ENCODE measurements at places on chromosomes 1 and 21. TPM values are rescaled to one million over a fixed set of nuclear protein-coding genes. Genes with fewer than 3 reads are reported as not detected.

The PCBP3 gene
- 5.5 TPM for total RNA-seq

The STYXL2 gene
- total RNA-seq, result 82.9 TPM

The IFNAR2 gene
- total RNA-seq, result 10.4 TPM

The BEND5 gene
- total RNA-seq, result 17.5 TPM

The VHLL gene
- not detected for total RNA-seq

The SPRR4 gene
- total RNA-seq, result not detected

The CCDC181 gene
- 1.6 TPM for total RNA-seq

The FLAD1 gene
- 17.0 TPM for total RNA-seq

The CFHR1 gene
- total RNA-seq, result not detected

The CMPK1 gene
- total RNA-seq, result 102 TPM

The IQGAP3 gene
- 10.3 TPM for total RNA-seq

The TMEM50A gene
- total RNA-seq, result 53.5 TPM

The SNIP1 gene
- 11.7 TPM for total RNA-seq

The C1orf116 gene
- 3.6 TPM for total RNA-seq

The CD1E gene
- total RNA-seq, result not detected

The TTC13 gene
- 34.7 TPM for total RNA-seq

The NBPF20 gene
- 11.1 TPM for total RNA-seq

The KCNJ6 gene
- total RNA-seq, result 0.82 TPM

The GCSAML gene
- 0.72 TPM for total RNA-seq

The PRAMEF8 gene
- total RNA-seq, result not detected

The TUFT1 gene
- total RNA-seq, result 21.1 TPM

The ASTN1 gene
- 5.0 TPM for total RNA-seq

The CKS1B gene
- 35.2 TPM for total RNA-seq

The MSTO1 gene
- total RNA-seq, result 42.3 TPM

The LCE3D gene
- not detected for total RNA-seq

The BNIPL gene
- total RNA-seq, result 43.3 TPM

The PSMB4 gene
- 181 TPM for total RNA-seq

The RHOU gene
- total RNA-seq, result 19.2 TPM

The SLC30A7 gene
- 19.1 TPM for total RNA-seq

The PLA2G2F gene
- total RNA-seq, result not detected

The ZMYND12 gene
- total RNA-seq, result 0.72 TPM

The LRRC53 gene
- total RNA-seq, result not detected

The NUF2 gene
- total RNA-seq, result 17.5 TPM

The INSRR gene
- total RNA-seq, result 0.21 TPM

The RPTN gene
- total RNA-seq, result not detected

The RABGGTB gene
- 98.3 TPM for total RNA-seq

The HPCAL4 gene
- total RNA-seq, result 0.92 TPM

The LEMD1 gene
- not detected for total RNA-seq

The MYCL gene
- total RNA-seq, result 15.7 TPM

The GPX7 gene
- total RNA-seq, result 138 TPM

The EXOSC10 gene
- total RNA-seq, result 39.7 TPM

The GPR25 gene
- total RNA-seq, result not detected

The OLIG1 gene
- total RNA-seq, result 0.41 TPM

The HJV gene
- total RNA-seq, result 111 TPM

The F3 gene
- total RNA-seq, result 15.3 TPM

The KRTAP24-1 gene
- total RNA-seq, result not detected

The SELENON gene
- 29.5 TPM for total RNA-seq
